Activated T-cell treated with anti-CD3 and anti-CD28 coated beads for 1 hour (primary cell): ENCODE measurements at places on chromosomes 12 and 14.
A peak's percentile ranks its signal among the peaks of the same experiment; 100 is the strongest.

DNA sequence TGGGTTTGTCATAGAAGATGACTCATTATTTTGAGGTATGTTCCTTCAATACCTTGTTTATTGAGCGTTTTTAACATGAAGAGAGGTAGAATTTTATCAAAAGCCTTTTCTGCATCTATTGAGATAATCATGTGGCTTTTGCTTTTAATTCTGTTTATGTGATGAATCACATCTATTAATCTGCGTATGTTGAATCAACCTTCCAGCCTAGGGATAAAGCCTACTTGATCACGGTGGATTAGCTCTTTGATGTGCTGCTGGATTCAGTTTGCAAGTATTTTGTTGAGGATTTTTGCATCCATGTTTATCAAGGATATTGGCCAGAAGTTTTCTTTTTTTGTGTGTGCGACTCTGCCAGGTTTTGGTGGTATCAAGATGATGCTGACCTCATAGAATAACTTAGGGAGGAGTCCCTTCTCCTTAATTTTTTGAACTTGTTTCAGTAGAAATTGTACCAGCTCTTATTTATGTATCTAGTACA lies 602.6 kb downstream of the SNAPC1 start:
- no peak for DNase-seq

DNA sequence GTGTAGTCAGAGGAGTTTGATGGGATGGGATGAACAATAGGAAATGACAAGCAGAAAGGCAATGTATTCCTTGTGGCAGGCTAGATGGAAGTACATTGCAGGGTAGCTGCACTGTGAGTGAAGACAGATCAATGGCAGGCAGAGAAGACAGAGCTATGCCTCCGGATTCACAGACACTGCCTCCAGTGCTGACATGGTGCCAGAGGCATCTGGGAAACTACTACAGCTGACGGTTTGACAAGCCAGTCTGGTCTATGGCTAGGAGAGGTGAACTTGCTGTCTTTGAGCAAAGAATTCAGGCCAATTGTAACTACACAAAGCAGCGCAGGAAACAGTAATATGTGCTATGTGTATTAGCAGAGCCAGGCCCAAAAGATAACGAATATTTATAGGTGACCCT lies 193.5 kb downstream of the DIO2 start:
- no peak for DNase-seq

DNA sequence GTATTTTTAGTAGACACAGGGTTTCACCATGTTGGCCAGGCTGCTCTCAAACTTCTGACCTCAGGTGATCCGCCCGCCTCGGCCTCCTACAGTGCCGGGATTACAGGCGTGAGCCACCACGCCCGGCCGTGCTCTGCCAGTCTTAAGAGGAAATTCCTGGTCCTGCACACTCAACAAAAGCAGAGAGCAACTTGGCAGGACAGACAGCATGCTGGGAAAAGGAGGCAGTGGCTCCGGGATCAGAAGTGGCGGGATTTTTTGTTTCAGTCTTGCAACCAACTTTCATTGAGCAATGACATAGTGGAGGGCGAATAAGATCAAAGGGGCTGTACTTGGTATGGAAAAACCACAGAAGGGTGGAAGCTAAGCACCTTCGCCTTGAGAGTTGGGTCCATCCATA lies 2.1 kb downstream of the CKAP4 start:
- no peak for DNase-seq

DNA sequence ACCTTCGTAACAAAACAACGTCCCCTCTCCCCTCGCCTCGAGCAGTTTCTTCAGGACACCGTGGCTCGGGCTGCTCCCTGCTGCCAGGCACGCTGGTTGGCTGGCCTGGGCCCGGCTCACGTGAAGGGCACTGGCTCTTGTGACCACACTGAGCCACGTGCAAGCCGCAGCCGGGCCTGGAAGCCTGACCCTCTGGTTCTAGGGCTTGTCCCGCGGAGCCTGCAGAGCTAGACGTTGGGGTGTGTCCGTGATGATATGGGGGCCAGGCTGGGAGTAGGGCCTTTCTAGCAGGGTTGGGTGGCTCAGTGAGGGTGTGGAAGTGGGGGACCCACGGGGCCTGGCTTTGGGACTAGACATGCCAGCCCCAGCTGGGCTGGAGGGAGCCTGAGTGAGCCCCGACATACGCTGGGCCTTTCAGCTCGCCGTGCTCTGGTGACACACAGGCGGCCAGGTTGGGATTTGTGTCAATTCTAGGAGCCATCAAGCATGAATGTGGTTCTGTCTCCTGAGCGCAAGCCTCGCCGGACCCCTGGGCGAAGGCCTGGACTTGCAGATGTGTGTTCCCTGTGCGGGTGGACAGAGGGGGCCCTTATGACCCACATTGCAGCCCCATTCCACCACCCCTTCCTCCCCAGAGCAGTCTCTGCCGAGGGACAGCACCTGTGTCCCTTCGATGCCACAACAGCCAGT lies 13.6 kb upstream of the AMN start:
- DNase-seq: no peak

DNA sequence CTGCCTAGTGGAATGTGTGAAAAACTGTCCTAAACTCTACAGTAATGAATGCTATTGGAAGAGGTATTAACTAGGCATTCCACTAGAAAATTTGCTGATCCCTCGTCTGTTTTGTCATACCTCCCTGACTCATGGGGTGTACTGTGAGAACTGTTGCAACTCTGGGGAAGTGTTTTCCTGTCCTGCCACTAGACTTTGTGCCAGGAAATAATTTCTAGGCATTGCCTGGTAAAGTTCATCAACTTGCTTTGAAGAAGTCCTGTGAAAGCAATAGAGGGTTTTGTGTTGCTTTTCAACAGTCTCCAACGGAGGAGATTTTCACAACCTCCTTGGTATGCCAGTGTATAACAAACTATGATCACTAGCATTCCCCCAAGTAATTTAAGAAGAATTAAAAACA lies 139.9 kb downstream of the AKAP6 start:
- no peak for DNase-seq

DNA sequence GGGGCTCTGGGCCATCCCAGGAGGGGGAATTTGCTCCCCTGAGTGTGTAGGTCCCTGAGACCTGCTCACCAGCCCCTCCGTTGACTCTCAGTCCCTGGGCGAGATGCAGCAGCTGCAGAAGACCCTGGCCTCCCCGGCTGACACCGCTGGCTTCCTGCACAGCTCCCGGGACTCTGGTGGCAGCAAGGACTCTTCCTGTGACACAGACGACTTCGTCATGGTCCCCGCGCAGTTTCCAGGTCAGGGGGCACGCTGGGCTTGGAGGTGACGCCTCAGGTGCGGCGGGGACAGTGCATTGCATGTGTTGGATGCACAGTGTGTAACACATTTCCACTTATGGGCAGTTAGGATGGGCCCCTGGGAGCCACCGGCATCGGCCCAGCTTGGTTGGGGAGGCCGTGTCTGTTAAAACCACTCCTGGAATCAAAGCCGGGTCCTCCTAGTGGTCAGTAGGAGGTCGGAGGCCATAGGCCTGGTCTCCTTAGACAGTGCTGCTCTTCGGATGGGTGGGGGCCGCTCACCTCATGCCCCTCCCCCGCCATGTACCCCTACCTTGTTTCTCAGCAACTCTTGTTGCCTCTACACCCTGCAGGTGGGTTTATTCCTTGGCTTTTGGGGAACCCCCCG lies 17.1 kb upstream of the PUS1 start:
- no peak for DNase-seq

DNA sequence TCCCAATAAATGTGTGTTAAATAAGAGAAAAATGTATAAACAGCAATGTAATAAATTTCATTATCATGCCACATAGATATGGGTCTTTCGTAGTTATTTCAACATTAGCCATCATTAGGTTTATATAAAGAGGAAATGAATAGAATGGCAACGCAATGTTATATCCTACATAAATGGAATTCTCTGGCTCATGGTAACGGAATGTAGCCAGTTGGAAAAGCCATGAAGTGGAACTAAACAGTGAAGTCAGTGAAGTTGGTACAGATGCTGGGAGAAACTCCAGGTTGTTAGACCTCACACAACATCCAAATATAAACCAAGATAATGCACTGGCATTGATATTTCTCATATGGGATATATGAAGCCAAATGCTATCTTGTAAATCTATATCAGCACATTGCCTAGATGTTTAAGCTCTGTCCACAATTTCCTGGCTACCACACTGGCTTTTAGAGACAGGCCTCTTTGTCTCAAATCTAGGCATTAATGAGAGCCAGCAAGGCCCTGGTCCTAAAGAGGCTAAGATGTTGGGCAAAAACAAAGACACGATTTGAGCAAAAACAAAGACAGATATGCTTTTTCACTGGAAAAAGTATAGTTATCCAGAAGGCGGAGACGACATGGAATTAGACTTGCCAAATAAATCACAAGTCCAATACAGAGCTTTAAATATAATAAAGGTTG lies 861.0 kb downstream of the RPS29 start:
- no peak for DNase-seq

GRCh38 chr12:7989827-7990491 lies 42.6 kb upstream of the FOXJ2 start:
- DNase-seq: peak; percentile 40

GRCh38 chr12:92506891-92507290 lies 195.9 kb upstream of the PLEKHG7 start:
- DNase-seq: no peak

DNA sequence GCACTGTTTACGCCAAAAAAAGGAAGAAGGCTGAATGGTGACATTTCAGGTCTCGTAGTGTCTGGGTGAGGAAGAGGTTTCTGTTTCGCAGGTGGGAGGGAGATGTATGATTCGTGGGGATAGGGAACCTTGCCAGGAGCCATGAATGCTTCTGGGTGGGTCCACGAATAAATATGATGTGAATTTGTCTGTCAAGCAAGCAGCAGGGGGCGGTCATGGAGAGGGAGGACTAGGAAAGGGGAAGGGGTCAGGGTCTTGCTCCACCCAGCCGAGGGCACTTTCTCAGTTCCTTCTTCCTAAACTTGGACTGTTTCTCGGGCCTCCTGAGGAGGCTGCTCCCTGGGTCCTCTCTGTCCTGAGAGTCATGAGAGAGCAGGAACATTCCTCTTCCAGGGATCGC lies 72.5 kb downstream of the LGMN start:
- no peak for DNase-seq

DNA sequence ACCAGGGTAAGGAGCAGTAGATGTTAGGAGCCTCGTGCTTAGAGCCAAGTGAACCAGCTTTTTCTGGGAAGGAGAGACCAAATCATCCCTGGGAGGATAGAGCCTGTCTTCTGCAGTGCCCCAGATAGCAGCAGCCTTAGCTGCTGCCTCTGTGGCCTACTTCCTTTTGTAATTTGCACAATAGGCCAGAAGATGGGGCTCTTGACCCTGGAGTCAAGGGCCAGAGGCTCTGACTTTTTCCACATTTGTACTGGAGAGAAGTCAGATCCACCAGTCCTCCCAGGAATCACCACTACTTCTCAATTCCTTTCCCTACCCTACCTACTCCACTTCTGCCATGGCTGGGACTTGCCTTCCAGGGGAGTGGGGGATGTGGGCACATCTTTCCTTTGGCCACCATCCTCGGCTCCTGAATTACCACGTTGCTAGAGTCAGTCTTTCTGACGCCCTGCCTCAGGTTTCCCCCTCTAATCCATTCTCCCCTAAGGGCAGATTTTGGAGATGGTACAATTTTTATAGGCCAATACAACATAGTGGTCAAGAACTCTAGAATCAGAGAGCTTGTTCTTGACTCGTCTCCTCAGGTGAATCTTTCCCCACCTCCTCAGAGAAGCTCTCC lies 3.3 kb upstream of the SLC4A8 start:
- no peak for DNase-seq

DNA sequence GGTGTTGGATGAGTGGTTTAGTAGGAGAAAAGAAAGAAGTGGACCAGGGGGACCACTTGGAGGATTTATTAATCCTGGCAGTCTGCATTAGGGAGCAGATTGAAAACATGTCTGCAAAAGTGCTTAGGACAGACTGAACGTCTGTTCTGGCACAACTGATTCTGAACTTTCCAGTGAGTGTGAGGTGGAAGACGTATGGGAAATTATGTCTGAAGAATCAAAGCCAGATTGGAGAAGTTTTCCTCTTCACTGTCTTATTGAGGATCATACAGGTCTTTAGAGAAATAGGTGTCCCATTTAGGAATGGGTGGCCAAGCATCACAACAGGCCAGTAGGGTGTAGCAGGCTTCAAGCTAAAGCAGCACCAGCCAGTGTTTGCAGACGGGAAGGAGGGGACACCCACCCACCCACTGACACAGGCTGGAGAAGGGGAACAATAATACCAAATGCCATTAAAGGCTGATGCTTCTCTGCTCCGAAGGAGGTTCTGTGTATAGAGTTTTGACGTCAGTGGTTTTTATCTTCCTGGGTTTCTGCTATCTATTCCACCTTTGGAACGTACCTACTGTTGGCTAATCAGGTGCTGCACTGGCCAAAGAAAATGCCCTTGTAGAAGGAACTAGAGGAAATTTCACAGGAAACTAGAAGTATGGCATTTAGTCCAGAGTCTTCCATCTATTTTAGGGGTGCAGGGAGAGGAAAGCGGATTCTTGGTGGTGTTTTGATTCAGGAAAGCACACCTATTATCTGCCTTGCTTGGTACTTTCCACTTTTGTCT lies 1.8 kb downstream of the SRRM4 start:
- no peak for DNase-seq

GRCh38 chr12:51517316-51517715 lies 73.7 kb upstream of the SCN8A start:
- DNase-seq: no peak

GRCh38 chr12:45433441-45433868 lies 217.6 kb downstream of the ANO6 start:
- no peak for DNase-seq

GRCh38 chr14:99067141-99067920 lies 204.7 kb downstream of the BCL11B start:
- no peak for DNase-seq

DNA sequence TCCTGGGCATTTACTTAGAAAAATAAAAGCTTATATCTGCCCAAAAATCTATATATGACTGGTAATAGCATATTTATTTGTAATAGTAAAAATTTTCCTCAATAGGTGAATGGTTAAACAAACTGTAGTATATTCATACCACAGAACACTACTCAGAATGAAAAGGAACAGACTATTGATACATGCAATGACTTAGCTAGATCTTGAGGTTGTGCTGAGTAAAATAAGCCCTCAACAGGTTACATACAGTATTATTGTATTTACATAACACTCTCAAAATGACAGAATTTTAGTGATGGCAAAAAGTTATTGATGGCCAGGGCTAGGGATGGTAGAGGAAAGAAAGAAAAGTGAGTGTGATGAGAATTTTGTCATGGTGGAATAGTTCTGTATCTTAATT lies 178.4 kb downstream of the BMP4 start:
- DNase-seq: no peak

GRCh38 chr12:79023261-79023660 lies 158.7 kb downstream of the SYT1 start:
- no peak for DNase-seq
